Kidney capillary endothelial cell (primary cell): ENCODE measurements at places on chromosomes 7 and 10.

GRCh38 chr10:111072232-111072631 is 4.6 kb upstream of the ADRA2A start:
- no peak for DNase-seq

DNA sequence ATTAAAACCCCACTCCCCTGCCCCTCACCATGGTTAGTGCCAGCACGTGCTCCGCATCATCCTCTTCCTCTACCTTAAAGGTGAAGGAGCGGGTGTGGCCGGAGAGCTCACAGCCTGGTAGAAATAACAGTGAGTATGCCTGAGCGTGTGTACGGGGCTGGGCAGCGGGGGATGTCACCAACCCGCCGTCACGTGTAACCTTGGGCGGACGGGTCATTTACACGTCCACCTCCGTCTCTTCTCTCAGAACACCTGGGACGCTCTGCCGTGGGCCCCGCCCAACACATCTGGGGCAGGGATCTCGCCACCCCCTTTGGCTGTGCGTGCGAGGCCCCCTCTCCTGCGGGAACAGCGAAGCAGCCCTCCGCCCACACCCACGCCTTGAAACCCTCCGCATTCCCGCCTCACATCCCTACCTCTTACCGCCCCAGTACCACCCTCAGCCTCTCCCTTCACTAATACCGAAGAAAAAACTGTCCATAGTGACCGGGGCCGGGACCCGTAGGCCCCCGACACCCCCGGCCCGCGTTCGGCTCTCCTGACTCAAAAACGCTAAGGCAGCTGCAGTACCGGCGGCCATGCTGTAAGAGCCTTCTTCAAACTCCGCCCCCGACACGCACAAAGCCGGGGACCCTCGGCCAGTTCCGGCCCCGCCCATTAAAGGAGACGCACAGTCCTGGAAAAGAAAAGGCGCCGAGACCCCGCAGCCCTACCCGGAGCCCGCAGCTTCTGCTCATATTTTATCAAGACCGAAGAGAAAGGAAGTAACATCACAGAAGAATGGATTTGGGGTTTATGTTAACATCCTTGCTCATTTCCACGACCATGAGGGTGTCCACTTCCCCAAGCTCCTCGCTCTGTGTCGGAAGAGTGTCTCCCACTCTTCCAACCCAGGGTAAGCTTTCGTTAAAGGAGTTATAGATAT is at the start of gene NPM3:
TSS of gene NPM3 (minus strand) at position 636 of the 925 bp plus-strand sequence. CDS start at position 580, 56 bp downstream.
- DNase-seq = peak; percentile 71

DNA sequence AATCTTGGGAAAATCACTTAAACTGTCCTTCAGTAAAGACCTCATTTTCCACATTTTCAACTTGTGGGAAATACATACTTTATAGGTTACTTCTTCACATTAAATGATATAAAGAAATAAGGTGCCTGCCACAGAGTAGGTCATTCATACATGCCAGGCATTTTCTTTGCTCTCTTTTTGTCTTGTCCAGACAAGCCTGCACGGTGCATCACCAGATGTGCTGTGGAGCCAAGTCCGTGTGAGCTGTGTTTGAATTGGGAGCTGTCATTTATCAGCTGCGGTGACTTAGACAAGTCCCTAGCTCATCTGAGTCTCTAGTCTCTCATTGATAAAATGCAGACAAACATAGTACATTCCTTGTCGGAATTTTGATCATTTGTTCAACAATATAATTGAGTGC is 432.9 kb downstream of the SORCS3 start:
- DNase-seq = no peak

DNA sequence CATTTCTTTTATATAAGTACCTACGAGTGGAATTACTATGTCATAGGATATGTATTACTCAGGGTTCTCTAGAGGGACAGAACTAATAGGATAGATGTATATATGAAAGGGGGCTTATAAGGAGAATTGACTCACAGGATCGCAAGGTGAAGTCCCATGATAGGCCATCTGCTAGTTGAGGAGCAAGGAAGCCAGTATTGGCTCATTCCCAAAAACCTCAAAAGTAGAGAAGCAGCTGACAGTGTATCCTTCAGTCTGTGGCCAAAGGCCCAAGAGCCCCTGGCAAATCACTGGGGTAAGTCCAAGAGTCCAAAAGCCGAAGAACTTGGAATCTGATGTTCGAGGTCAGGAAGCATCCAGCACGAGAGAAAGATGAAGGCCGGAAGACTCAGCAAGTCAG is 59.8 kb downstream of the GALNT17 start:
- DNase-seq = no peak

- no peak for DNase-seq
Observed at GRCh38 chr10:132493246-132493755, 44.3 kb upstream of the INPP5A start.

- no peak for DNase-seq
Observed at GRCh38 chr10:74333174-74333573, 182.2 kb downstream of the ADK start.

DNA sequence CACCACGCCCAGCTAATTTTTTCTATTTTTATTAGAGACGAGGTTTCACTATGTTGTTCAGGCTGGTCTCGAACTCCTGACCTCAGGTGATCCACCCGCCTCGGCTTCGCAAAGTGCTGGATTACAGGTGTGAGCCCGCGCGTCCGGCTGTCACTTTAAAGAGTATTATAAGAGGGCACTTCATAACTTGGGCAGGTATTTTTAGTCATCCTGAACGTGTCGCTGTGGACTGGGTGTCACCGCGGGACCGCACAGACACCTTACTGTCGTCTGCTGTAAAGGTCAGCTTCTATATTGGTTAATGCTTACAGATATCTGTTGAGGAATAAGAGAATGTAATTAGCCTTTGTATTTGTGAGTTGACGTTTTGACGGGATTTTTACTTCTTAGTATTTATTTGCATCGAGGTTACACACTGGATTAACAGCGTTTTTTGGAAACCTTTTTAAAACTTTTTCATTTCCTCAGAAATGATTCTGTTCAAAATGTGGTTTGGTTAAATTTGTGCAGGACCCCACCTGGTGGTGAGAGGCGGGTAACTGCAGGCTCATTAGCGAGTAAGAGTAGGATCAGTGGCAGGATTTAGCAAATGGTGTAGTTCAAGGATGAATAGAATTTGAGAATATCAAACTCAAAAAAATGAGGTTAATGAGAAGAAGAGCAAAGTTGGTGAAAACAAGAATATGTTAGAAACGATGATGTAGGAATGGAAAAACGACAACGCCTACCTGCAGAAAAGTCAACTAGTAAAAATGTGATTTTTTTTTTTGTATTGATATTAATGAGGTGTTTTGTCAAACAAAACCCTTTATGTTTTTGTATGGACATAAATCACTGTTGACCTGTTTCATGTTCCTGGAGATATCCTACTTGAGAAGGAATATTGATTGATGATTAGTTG is 3.2 kb downstream of the DNAJB6 start:
- peak; percentile 72 for DNase-seq
